ENCODE measurements at places on chromosomes 13 and 19.

DNA sequence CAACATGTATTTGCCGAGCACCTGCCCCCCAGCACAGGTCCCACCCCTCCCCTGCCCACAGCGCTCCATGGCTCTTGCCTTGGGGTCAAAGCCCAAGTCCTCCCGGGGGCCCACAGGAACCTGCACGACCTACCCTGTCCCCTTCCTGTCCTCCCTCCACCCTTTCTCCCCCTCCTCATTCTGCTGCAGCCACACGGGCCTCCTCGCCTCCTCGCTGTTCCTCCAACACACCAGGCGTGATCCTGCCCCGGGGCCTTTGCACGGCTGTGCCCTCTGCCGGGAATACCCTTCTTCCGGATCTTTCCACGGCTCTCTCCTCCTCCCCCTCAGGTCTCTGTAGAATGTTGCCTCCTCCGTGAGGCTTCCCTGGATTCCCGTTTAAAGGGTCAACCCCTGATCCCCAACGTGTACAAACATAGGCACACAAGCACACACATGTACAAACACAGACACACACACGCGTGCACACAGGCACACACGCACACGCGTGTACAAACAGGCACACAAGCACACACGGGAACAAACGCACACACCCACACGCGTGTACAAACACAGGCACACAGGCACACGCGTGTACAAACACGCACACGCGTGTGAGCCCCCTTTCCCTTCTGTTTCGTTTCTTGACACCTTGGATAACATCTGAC is 2.8 kb downstream of the MADCAM1 start:
- DNase-seq: peak; percentile 32

DNA sequence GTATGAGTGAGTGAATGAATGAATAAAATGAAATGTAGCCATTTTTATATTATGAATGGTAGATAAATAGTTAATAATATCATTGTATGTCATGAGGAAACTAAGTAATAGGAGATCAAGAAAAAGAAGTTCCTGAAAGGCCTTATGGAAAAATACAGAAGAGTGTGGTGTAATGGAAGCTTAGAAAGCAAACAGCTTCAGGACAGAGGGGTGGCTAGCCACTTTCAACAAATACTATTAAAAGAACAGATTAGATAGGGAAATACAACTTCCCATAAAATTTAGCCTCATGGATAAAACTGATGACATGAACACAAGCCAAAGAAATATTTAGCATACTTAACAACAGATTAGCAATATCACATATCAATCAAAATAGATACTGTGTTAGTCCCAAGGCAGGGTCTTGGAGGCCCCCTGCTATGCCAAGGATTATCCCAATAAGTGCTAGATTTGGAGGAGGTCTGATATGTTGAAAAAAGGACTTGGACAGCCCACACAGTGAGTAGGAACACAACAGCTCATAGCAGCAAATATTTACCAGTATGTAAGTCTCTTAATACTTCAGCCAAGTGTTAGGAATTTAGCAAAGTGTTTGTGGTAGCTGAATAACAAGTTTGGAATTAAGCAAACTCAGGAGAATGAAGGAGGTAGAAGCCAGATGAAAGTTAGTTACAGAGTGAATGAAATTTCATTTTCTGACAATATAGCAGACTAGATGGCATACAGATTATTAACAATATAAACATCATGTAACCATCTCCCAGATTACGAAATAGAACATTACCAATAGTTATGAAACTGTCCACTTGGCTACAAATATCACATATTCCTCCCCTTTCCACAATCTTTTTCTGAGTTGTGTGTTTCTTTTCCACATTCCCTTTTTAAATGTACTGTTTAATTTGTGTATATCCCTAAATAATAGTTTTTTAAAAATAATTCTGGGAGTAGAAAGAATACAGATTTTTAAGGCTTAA is 1632.0 kb downstream of the PCDH9 start:
- no peak for DNase-seq

GRCh38 chr19:19468424-19469050 is 46.8 kb downstream of the TSSK6 start:
- DNase-seq: no peak

GRCh38 chr13:43441899-43442499 is 344.8 kb downstream of the ENOX1 start:
- no peak for DNase-seq

GRCh38 chr13:42401376-42401775 is 129.4 kb downstream of the AKAP11 start:
- DNase-seq: no peak

GRCh38 chr13:101554420-101555125 is 102.1 kb downstream of the ITGBL1 start:
- no peak for DNase-seq

Measured in 8988T (cell line).